ENCODE measurements at places on chromosomes 1 and 21. TPM values are rescaled to one million over a fixed set of nuclear protein-coding genes. Genes with fewer than 3 reads are reported as not detected.

- DNase-seq, result no peak
Observed at GRCh38 chr1:238005116-238005515, 114.4 kb upstream of the ZP4 start.

GRCh38 chr1:224095339-224095738 lies 18.6 kb upstream of the FBXO28 start:
- no peak for DNase-seq

DNA sequence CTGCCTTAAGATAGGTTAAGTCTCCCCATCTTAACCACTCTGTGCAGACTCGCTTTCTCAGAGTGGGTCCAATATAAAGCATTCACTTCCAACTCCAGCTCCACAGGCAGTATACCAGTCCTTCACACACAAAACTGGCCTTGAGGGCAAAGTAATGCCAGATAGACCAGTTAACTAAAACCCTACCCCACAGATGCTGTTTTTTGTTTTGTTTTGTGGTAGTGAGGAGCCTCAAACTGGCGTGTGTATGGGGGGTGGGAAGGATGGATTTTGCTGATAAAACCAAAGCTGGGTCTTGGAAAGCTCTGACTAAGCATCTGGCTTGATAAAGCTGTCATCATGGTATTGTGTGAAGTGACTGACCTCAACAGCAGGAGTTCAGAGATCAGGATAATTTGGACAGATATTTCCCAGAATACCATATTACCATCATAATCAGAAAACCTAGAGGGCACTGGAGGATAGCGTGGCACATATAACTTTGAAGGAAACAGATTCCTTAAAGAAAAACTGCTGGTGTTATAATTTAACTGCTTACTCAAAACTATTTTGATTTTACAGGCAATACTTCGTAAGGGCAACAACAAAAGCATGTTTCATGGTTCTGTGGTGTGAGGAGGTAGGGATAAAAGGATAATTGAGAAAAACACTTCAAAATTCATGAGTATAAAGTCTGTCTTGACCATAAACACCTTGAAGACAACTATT lies 29.6 kb upstream of the CPLANE2 start:
- DNase-seq, result no peak

DNA sequence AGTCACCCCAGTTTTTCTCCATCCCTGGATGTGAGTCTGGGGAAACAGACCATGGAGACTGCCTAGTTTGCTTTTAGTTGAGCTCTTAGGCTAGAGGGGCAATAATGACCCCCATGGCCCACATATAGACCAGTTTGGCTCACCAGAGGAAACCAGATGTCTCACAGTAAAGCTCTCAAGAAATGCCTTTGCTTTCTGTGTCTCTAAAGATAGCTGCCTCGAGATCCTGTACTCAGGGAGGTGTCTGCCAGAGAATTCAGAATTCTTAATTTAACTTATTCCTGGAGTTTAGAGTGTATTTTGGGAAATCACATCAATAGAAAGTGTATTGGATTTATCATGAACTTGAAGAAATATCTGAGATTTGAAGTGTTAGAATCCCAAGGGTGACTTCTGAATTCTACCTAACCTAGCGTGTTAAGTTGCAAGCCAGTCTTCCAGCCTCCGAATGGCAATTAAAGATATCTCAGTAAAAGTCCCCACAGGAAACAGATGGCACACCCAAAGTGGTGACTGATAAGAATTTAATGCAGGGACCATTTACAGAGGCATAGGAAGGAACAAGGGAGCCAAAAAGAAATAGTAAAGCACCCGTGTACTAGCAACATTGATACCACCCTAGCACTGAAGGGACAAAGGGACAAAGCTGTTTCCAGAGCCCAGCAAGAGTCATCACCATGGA lies 37.1 kb downstream of the STYXL2 start:
- DNase-seq, result no peak

DNA sequence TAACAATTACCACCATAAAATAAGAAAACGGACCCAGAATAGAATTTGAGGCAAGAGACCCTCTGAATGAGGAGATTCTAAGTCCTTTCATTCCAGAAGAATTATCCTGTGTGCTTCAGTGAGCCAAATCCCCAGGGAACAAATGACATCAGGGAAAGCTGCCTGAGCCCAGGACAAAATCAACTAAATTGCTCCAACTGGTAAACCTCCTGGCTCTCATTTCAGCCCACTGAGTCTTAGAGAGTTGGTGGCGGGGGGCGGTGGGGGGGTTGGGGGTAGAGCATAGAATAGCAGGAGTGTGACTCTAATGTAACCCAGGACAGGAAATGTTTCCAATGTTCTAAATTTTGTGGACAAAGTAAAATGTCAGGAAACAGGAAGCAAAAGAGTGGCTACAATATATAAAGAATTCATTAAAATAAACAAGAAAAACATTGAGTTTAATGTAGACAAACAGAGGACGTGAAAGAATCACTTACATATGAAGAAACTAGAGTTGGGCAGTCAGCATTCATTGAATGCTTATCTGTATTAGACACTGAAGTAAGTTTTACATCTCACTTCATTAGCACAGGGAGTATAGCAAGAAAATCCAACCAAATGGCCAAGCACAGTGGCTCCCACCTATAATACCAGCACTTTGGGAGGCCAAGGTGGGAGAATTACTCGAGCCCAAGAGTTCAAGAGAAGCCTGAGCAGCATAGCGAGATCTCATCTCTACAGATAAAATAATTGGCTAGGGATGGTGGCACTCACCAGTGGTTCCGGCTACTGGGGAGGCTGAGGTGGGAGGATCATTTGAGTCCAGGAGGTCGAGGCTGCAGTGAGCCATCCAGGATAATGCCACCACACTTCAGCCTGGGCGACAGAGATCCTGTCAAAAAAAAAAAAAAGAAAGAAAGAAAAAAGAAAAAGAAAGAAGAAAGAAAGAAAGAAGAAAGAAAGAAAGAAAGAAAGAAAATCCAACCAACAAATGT lies 75.1 kb downstream of the DHRS3 start:
- DNase-seq, result no peak

GRCh38 chr1:29527314-29528004 lies 291.1 kb downstream of the PTPRU start:
- no peak for DNase-seq

- DNase-seq, result no peak
Observed at GRCh38 chr1:154944401-154945159, 8.1 kb upstream of the PMVK start.

DNA sequence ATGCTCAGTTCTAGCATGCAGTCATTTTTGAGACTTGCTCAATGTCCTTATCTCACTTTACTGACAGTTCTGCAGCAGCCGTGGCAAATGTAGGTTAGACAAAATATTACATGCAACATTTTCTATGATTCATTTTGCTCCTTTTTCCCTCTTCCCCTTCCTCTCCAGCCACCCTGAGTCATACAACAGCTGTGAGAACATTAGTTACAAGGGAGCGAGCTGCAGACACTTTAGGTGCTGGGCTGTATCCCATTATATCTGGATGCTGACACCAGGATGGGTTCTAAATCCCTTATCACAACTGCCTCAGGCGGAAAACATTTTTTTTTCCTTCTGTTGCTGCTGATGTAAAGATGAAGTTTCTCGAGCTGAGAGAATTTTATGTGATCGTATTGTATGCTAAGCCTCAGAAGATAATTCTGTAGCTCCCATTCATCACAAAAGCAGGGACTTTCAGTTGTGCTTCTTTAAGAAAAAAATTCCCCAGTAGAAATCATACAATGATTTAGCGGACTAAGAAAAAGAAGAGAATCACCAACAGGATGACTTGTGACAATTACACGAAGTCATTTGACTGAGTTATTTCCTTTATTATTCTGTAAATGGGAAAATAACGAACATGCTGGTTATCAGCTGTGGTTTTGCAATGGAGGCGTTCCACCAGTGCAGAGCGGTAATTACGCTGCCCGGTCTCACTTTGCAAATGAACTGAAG lies 345.0 kb downstream of the DISC1 start:
- DNase-seq, result no peak

DNA sequence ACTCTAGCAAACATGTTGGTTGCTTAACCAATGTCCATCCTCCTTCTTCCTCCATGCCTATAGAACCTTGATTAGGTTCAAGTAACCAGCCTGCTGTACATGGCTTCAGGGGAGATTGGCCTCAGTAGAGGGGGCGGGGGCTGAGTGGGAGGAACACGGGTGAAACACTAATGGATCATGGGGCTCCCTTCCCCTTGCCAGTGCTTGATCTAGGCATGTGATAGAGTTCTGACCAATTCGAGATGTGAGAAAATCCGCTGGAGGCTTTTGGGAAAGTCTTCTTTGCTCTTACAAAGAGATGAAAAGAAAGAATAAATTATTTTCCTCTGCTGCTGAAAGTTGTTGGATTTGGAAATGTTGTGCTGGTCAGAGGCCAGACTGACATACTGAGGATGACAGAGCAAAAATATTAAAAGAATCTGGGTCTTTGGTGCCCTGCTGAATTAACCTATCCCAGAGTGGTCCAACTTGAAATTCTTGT lies 5.2 kb upstream of the OTUD7B start:
- DNase-seq, result no peak

DNA sequence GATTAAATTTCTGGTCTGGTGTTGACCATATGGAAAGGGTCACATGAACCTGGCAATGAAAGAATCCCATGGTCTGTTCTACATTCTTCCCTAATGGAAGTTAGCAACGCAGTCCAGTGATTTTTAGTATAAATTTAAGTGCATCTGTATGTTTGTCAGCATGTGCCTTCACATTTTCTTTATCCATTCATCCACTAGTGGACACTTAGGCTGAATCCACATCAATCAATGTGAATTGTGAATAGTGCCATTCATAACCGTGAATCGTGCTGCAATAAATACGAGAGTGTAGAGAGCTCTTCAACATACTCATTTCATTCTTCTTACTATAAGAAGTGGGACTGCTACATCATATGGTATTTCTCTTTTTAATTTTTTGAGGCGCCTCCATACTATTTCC lies 12.7 kb upstream of the IFI16 start:
- no peak for DNase-seq

DNA sequence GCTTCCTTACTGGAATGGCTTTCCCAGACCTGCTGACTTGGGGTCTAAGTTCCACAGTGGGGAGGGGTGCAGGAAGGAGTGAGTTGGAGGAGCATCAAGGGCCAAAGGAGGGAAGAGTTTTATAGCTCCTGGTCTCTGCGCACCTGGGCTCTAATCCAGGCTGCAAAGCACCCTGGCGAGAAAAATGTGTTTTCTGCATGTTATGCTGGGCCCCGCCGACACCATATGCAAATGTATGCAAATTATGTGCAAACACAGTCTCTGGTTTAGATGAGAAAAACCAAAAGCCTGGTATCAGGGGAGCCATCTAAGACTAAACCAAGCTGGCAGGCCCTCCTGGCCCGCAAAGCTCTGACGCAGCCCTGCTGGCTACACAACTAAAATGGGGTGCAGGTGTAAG lies 95.0 kb downstream of the VWA5B1 start:
- no peak for DNase-seq

- DNase-seq, result no peak
Observed at GRCh38 chr1:226644541-226645176, 94.4 kb downstream of the ITPKB start.

- no peak for DNase-seq
Observed at GRCh38 chr1:12608311-12608957, 9.6 kb downstream of the DHRS3 start.

- DNase-seq, result no peak
Observed at GRCh38 chr1:201760516-201760915, 68.4 kb upstream of the IPO9 start.

- DNase-seq, result no peak
Observed at GRCh38 chr1:225937048-225937968, 3.7 kb downstream of the LEFTY2 start.

DNA sequence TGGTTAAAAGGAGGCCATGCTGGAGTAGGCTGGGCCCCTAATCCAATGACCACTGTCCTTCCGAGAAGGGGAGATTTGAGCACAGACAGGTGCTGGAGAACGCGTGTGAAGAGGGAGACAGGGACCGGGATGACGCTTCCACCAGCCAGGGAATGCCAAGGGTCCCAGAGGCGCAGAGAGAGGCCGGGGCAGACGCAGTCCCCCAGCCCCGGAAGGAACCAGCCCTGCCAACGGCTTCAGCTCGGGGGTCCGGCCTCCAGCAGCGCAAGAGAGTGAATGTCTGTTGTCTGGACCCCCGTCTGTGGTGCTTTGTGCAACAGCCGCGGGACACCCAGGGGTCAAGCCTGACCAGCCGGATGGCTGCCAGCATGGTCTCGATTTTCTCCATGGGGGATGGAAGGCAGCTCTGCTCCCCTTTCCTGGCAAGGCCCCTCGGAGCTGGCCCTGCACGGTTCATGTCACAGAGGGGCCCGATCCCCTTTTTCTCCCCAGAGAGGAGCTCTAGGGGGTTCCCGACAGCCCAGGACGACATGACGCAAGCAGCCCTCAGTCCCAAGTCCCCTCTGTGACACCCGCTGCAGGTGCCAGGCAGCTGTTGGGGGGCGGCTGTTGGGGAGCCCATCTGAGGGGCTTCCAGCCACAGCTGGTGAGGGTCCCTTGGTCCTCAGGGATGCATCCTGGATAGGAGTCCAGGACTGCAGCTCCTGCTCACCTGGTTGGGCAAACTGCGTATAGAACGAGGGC lies 73.5 kb downstream of the SIK1 start:
- no peak for DNase-seq

DNA sequence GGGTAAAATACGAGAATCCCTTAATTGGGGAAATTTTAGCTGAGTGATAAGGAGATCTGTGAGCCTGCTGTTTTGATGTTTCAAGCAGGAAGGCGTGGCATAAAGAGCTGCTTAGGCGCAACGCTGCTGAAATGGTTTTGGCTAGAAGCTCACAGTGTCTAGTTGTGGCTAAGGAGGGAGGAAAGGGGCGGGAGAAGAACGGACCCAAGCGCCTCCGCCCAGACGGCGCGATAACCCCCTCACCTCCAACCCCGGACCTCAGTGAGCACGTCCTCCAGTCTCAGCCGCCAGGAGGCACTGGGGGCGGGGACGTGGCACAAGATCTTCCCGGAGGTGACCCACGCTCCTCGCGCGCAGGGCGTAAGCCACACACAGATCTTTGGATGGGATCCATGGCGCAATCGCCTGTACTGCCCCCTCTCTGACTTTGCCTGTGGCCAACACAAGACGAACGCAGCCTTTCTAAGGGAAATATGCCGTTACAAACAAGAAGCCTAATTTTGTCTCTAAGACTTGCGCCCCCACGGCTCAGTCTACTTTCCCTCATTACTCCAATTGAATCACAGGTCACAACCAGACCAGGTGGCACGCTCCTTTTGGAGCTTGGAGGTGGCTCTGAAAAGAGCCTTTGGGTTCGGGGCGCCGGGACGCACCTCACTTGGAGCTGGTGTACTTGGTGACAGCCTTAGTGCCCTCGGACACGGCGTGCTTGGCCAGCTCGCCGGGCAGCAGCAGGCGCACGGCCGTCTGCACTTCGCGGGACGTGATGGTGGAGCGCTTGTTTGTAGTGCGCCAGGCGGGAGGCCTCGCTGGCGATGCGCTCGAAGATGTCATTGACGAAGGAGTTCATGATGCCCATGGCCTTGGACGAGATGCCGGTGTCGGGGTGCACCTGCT lies 23.4 kb upstream of the RNF187 start:
- no peak for DNase-seq

- DNase-seq, result no peak
Observed at GRCh38 chr1:222167896-222168295, 380.0 kb downstream of the HHIPL2 start.

Gene HPDL
- 4.5 TPM for polyA plus RNA-seq

Gene SPRR2A
- not detected for polyA plus RNA-seq

Gene RGS5
- polyA plus RNA-seq, result 10.8 TPM
